DND-41 (cell line): ENCODE measurements at places on chromosomes 12 and 14.
A peak's percentile ranks its signal among the peaks of the same experiment; 100 is the strongest.

DNA sequence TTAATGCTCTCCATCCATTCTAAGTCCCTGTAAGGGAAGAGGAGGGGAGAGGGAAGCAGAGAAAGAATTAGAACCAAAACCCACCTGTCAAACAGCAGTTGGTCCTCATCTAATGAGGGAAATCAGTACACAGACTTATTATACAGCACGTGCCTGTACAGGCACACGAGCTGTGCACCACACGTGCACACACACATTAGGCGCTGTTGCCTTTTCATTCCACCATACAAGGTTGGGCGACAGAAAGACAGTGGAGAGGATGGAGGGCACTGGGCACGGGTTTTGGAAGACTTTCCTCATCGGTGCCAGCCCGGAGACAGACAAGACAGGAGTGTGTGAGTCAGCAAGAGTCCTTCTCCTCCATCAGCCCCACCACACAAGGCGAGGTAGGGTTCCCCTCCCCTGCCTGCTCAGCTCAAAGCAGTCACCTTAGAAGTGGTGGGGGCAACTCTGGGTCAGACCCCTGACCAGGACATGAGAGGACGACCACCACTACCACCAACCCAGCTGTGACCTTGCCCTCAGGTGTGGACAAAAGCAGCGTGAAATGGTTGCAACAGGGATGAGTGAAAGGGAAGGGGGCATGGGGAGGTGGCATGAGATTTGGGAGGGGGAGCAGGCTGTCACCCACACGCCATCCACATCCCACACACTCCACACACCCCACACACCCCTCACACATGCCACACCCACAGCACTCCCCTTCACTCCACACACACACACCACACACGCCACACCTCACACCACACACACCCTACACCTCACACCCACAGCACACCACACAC, 80.7 kb downstream of the ACTN1 start:
- DNase-seq = no peak

- DNase-seq = no peak
These were observed 390.6 kb downstream of the PAWR start for GRCh38 chr12:79300199-79300568.

DNA sequence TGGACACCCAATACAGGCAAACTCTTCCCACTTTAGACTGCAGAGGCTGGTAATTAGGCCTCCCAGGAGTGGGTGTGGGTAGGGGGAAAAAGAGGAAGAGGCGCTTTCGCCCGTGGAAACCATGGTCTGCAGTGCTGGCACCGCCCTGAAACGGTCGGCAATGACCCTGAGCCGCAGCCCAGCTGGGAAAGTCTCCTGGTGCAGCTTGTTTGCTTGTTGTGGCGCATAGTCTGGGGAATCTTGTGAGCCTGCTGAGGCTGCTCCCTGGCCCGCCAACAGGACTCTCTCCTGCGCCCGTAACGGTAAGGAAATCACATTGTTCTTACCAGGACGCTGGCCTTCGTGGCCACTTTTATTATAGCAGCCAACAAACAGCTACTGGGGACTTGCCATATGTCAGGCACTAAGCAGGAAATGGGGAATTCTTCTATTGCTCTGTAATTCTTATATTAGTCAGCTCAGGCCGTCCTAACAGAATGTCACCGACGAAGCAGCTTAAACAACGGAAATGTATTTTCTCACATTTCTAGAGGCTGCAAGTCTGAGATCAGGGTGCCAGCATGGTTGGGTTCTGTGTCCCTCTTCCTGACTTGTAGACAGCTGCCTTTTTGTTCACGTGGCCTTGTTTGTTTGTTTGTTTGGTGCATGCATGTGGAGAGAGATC, 52.5 kb upstream of the RIN3 start:
- no peak for DNase-seq

GRCh38 chr14:70782361-70782760, 27.0 kb downstream of the MAP3K9 start:
- peak; percentile 16 for DNase-seq

GRCh38 chr12:86748894-86749293, 492.7 kb upstream of the MGAT4C start:
- no peak for DNase-seq

- no peak for DNase-seq
These were observed 5.6 kb downstream of the RDH16 start for GRCh38 chr12:56951582-56952339.

- no peak for DNase-seq
These were observed 363.0 kb upstream of the FKBP4 start for GRCh38 chr12:2431810-2432209.
